Stimulated activated CD4-positive, alpha-beta T cell treated with anti-CD3 and anti-CD28 coated beads, Interleukin-1b, Interleukin-23, amount 100 ng/mL, for 24 hours (primary cell): ENCODE measurements at places on chromosomes 7 and 10.

DNA sequence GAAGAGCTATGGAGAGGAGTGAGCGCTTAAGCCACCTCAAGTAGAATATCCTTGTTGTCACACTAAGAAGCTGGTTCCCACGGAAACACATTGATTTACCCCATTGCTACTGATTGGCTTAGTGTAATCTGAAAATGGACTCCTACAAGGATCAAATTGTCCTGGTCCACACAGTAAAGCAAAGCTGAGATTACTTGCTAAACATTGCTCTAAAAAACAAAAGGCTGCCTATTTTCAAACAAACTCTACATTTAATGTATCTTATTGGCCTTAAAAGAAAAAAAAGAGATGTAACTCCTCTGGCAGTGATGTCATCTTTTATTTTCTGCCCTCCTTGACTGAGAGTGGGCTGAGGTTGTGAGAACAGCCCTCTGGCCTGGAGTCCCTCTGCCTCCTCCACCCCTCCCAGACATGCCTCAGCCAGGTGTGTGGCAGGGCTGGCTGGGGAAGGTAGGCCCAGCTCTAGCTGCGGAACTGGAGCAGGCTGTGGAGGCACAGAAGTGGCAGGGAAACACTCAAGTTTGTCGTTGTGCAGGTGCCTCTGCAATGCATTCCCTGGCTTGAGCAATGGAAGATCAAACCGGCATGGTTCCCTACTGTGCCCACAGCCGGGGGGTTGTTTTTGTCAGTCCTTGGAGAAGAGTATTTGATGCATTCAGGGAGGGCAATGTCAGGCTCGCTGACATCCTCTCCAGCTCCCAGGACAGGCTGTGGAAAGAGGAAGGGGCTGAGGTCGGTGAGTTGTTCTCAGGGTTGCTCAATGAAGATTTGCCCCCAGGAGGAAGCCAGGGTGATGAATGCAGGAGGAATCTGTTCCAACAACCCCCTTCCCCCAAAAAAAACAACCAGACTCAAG lies 9.1 kb downstream of the KLF6 start:
- no peak for DNase-seq

DNA sequence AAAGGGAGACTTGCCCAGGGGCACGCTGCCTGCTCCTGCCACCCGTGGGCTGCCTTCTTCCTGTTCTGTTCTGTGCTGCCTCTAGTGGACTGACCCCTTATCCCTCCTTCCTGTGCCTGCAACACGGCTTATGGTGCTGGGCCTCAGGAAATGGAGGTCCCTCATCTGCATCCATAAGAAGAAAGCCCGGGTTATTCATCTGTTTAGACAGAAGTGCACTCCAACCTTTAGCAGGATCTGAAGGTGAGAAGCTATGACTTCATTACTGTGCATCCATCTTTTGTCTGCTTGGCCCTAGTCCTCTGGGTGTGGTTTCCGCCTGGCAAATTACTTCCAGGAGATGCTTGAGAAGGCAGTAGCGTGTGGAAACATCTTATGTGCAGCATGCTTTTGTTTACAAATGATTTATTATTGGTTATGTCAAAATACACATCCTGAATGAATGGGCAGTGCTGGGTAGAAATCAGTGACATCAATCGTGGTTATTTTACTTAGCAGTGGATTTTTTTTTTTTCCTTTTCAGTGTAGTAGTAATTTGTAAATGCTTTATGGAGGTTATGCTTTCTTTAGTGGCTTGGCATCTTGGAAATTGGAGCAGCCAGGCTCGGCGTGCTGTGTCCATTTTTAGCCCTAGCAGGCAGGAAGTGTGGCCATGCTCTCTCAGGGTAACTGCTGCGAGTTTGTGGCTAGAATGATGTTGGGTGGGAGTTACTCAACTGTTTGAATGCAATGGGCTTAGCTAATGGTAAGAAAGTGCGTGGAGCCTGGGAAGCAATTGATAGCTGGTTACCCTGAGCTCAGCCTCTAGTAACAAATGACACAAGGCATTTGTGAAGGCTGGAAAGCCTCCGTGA lies 12.7 kb downstream of the PTPRE start:
- no peak for DNase-seq

DNA sequence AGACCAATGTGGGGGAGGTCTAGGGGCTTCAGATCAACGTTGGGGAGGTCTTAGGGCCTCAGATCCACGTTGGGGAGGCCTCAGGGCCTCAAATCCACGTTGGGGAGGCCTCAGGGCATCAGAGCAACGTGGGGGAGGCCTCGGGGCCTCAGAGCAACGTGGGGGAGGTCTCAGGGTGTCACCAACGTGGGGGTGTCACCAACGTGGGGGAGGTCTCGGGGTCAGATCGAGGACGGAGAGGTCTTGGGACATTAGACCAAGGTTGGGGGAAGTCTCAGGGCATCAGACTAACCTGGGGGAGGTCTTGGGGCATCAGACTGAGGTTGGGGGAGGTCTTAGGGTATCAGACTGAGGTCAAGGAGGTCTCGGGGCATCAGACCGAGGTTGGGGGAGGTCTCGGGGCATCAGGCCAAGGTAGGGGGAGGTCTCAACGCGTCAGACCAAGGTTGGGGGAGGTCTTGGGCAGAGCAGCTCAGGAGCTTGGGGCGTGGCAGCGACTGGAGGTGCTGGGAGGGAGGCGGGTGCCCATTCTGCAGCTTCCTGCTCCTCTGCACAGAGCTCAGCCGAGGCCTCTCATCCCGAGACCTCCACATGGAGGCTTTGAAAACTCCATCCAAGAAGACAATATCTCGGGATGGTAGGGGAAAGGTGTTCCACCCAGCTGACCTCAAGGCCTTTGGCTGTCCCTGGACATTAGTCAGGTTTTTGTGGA lies 159.8 kb downstream of the WDR37 start:
- no peak for DNase-seq

GRCh38 chr10:839550-840205 lies 91.8 kb downstream of the LARP4B start:
- DNase-seq, result no peak

DNA sequence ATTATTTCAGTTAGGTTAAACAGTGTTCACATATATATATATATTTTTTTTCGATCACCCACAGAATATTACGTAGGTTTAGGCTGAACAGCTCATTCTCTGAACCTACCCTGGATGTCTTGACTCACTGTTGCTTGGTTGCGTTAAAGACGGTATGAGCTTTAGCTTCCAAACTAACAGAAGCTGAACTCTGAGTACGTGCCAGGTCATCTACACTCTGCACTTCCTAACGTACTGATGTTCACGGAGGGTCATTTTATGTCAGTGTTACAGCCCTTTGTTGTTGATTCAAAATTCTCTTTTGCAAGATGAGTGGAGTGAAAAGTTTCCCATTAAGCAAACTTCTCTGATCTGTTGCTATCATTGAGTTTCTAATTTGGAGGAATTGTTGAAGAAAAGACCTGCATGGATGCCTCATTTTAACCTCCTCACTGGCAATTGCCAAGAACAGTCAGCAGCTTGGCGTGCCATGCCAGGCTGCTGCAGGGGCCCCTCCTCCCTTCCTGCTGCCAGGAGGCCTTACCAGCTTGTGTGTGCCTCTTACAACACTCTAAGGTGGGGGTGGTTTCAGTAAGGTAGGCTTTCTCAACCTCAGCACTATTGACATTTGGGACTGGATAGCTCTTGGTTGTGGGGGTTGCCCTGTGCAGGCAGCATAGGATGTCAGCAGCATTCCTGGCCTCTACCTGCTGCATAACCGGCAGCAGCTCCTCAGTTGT lies 44.3 kb downstream of the INSYN2A start:
- DNase-seq, result no peak

DNA sequence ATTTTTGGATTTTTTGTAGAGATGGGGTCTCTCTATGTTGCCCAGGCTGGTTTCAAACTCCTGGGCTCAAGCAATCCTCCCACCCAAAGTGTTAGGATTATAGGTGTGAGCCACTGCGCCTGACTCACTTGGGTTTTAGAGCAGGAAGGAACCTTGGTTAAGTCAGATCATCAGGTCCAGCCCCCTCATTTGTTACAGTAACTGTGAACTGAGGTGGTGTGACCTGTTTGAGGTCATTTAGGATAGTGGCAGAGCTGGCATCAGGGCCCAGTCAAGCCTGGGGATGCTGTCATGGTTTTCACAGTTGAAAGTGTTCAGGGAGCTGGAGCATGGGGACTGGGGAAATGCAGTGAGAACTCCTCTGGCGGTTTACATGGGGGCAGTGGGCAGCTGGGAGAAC lies 159.6 kb downstream of the TAX1BP1 start:
- DNase-seq, result no peak

GRCh38 chr7:4663239-4664018 lies 18.7 kb upstream of the FOXK1 start:
- no peak for DNase-seq
